ENCODE measurements at places on chromosomes 11 and 22.
A peak's percentile ranks its signal among the peaks of the same experiment; 100 is the strongest.

- DNase-seq, result no peak
These were observed 177.5 kb downstream of the MYO18B start for GRCh38 chr22:25919452-25919851.

DNA sequence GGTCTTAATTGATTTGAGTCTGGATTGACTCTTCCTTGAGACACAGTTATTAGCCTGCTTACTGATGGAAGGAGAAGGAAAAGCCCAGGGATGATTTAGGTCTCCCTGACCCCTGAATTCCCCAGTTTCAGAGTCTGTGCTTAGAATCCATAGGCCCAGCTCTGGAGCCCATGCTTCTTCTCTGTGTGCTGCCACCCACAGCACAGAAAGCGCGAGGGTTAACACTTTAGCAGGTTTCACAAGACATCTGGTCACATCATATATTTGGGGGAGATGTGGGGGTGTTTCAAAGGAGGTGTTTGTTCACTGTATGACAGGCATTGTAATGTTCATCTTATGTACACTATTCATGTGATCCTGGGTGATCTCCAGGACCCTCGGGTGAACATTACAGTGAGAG, 107.0 kb downstream of the PPP6R3 start:
- no peak for DNase-seq

DNA sequence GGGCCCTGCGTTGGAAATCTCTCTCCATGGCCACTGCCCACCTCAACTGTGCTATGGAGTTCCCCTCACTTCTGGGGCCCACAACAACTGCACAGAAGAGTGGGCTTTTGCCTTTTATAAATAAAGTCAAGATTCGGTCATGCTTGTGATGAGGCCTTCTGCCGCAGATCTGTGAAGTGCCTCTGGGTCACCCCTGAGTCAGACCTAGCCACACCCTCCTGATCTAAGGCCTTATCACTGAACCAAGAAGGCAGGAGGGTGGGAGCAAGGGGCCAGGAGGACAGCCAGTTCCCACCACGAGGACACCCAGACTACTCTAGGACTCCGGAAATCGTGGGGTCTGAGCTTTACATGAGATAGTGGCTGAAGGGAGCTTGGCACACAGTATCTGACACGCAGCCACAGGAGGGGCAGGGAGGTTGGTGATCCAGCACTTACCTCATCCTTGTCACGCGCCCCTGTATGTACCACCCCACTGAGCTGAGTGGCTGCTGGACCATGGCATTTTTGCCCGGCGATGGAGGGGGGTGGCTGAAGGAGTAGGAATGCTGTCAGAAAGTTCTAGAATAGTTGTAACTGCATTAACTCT, 115.7 kb downstream of the ABTB2 start:
- peak; percentile 97 for DNase-seq

GRCh38 chr11:45145379-45146071, 914 bp upstream of the PRDM11 start:
- DNase-seq, result peak; percentile 56

DNA sequence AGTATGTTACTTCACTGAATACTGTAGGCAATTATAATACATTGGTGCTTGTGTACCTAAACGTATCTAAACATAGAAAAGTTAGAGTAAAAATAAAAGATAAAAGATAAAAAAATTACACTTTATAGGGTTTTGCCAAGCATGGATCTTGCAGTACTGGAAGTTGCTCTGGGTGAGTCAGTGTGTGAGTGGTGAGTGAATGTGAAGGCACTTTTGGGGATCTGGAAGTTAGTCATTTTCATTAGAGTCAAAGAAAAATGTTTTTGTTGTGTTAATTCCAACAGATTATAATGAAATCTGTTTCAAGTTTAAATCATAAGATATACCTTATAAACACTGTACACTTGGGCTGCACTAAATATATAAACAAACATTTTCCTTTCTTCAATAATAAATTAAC, 3.3 kb downstream of the SLC22A25 start:
- no peak for DNase-seq

- DNase-seq, result peak; percentile 81
These were observed 1.2 kb downstream of the ACCS start for GRCh38 chr11:44067266-44067665.

GRCh38 chr11:95567685-95568084, 221.9 kb downstream of the FAM76B start:
- no peak for DNase-seq

- DNase-seq, result no peak
These were observed 14.3 kb upstream of the PDE2A start for GRCh38 chr11:72688486-72688885.

GRCh38 chr11:22711880-22712279, 45.5 kb downstream of the GAS2 start:
- no peak for DNase-seq

- DNase-seq, result peak; percentile 73
These were observed 69.2 kb upstream of the INCENP start for GRCh38 chr11:62054484-62055121.

GRCh38 chr11:86873573-86874083, 73.3 kb downstream of the PRSS23 start:
- DNase-seq, result no peak

- DNase-seq, result no peak
These were observed 477.7 kb downstream of the TBC1D22A start for GRCh38 chr22:47240116-47240515.

DNA sequence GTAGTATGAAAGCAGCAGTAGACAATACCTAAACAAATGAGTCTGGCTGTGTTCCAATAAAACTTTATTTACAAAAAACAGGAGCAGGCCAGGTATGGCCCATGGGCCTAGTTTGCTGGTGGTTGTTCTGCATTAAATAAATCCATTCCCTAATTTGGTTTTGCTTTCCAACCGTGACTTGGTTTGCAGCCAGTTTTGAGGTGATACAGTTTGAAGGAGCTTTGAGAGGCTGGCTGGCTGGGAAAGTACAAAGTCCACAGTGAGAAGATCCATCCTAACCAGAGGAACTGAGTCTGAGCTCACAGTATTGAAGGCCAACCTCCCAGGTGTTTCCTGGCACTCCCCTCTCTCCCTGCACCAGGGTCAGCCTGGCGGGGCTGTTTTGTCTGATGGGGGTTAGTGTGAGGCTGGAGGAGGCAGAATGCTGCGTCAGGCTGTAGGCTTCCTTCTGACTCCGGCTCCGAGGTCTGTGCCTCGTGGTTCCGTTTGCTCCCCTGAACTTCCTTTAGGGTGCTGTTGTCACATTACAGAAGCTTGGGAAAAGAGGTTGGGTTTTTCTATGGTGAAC, 129.5 kb downstream of the MICAL2 start:
- no peak for DNase-seq

GRCh38 chr11:68709062-68709461, 24.7 kb downstream of the GAL start:
- DNase-seq, result no peak

DNA sequence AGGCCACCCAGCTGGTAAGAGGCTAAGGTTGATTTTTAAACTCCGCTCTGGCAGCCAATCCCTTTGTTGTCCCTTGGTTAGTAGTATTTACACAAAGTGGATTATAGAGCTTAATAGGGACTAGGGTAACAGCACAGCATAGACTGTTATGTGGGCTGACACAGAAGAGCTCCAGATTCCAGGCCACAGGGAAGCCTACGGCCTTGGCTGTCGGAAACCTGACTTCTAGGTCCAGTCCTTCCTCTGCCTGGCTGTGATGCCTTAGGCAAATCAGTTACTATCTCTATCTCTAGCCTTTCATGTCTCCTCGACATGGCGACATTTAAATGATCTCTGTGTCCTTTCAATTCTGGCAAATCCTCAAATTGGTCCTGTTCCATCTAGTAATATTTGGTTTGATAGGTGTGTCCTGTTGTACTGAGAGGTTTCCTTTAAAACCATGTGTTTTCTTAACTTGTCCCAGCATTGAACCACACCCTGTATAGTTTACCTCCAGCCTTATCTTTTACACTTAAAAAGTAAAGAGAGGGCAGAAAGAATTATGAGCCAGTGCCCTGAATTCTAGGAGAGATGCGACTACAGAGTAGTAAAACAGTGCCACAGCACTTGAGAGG, 4.2 kb downstream of the MMP1 start:
- DNase-seq, result no peak

- peak; percentile 94 for DNase-seq
These were observed 3.8 kb downstream of the SMTN start for GRCh38 chr22:31084811-31085492.

DNA sequence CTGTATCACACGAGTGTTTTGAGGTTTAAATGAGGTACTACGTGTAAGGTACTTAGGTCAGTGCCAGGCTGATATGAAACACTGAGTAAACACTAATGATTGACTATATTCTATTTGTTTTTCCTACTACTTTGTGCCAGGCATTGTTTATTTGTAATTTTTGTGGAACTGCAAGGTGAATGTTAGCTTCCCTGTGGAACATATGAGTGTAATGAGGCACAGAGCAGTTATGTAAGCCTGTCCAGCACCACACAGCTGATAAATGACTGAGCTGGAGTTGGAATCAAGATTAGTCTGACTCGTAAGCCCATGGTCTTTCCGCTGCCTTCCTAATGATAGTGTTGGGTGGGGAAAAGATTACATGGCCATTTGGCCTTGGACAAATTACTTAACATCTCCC, 5.9 kb downstream of the SLC37A2 start:
- peak; percentile 16 for DNase-seq

DNA sequence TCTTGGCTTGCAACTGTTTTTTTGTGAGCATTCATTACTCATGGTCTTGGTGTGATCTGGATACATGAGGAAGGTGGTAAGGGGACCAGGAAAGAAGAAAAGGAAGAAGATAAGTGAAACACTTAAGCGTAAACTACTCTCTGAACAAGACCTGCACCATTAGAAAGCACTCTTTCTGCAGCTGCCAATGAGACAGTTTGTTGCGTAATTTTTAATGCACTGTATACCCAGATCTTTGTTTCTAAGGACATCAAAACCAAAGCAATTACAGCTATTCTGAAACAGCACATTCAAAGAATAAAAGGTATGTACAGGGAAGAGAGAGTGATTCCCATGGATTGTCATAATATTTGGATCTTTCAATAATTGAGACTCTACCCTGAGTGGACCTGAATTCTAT, 147.4 kb downstream of the BLID start:
- no peak for DNase-seq

DNA sequence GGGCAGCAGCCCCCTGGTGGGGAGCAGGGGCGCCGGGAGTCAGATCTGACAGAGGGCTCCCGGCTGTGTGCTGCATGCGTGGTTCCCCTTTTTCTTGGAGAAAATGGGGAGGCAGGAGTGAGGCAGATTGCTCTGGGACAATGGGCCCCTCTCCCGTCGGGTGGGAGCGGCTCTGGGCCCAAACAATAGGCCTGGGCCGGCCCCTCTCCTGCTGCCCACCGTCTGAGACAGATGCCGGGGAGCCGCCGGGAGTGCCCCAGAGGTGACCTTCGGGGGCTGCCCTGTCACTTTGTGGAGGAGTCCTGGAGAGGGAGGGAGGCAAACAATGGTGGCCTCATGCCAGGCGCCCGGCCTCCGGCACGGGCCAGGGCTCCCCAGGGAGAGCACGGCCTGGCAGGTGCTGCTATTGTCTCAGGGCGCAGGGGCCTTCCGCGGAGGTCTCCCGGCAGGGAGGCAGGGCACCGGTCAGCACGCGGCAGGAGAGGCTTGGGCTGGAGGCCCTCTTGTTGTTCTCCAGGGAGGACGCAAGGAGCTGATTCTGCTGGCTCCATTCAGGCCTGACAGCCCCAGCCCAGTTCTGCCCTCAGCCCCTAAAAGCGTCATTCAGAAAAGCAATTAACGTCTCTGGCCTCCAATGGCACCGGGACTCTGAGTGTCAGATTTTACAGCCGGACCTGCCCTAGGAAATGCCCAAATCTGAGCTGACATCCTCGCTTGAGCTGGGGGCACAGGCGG, 44.8 kb downstream of the SMIM38 start:
- DNase-seq, result no peak

DNA sequence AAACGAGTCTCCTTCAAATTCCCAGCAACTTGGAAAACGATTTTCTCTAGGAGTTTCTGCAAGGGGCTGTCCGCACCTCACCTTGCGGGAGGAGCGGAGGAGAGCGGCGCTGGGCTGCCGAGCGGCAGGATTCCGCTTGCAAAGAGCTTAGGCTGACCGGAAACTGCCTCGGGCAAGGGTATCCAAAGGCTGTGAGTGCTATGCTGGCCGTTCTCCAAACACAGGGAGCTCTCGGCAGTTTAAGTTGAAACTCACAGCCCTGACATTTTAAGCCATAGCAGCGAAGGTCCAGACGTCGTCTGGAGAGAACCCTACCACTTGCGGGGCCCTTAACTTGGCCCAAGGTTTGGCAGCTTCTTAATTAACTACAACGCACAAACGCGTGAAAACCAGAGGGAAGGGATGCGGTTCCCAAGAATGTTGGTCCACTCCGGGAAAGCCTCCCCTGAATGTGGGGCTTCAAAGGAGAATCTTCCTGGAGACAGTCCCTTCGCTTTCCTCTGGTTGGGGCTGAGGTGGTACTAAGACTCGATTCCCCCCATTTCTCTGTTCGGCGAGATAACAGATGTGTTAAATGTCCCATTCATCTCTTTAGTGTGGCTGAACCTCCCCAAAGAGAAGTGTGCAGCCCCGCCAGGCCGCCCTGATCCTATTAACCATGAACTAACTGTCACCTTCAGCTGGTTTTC, 1.1 kb upstream of the DBX1 start:
- DNase-seq, result no peak

DNA sequence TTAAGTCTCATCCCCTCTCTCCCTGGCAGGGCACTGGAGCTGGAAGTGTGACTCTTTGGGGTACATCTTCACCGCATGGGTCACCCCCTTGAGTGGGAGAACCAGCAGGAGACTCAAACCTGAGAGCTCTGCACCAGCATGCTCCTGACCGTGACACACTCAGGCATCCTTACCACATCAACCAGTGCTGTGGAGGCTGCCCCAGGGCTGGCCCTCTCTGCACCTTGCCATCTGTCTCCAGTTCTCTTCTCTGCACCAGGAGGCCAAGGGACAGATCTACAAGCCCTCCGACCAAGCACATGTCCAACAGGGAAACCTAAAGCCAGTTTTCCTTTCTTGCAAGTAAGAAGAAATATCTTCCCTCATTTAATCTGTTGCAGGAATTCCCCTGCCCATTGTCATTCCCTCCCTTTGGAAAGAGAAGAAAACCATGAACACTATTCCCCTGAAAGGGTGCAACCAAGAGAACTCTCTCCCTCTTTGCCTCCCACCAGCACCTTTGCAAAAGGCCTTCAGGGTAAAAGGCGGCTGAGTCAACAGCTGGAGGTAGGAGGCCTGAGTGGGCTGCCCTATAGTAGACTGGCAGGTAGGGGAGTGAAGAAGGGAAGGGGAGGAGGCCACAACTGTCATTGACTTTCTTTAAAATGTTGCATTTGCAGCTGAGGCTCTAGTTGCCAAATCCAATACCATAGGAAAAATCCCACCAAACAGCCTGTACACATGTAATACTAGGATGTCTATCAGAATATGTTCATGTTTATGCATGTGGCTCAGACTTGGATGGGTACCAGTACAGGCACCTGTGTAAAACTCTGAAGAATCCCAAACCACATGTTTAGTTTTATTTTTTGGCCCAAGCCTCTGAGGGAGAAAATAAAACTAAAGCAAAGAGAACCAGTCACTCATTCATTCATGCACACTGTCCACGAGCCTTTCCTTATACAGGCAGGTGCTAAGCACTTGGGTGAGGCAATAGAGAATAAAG, 117.0 kb downstream of the WT1 start:
- no peak for DNase-seq

- peak; percentile 36 for DNase-seq
These were observed 760 bp downstream of the ZNRF3 start for GRCh38 chr22:28883917-28884746.

GRCh38 chr22:17537155-17537554, 26.1 kb upstream of the SLC25A18 start:
- no peak for DNase-seq

- no peak for DNase-seq
These were observed 12.9 kb downstream of the CHEK2 start for GRCh38 chr22:28728621-28729313.
